ENCODE measurements at places on chromosomes 12 and 14.
A peak's percentile ranks its signal among the peaks of the same experiment; 100 is the strongest.

DNA sequence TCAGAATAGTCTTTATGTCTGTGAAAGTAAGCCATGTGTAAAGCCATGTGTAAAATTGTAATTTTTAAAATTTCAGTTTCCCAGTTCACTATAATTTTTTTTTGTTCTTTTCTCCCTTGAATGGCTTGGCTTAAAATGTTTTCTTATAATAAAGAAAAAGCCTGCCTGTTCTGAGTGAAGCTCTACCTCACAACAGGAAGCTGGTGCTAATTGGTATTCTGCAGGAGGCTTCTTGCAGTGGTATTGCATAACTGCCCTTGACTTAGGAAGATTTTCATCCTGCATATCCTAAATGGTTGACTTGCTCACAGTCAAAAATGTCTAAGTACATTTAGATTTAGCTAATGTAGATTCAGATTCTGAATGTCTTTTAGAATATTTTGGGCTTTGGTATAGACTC is 49.5 kb downstream of the ATP2A2 start:
- no peak for DNase-seq
- H3K36me3 ChIP-seq = peaks cover 7% of the 10 kb centered on the region
- no peak overlapping the region for H3K4me3 ChIP-seq

- H3K4me1 ChIP-seq = no peaks in the 10 kb centered on the region
- DNase-seq = no peak
- H3K4me3 ChIP-seq = no peak overlapping the region
- no peak overlapping the region for H3K27ac ChIP-seq
- H3K36me3 ChIP-seq = no peaks in the 10 kb centered on the region
These were observed 60.2 kb downstream of the RIMBP2 start for GRCh38 chr12:130655881-130656280.

GRCh38 chr12:78146365-78146772 is 315.7 kb downstream of the NAV3 start:
- H3K4me1 ChIP-seq = no peaks in the 10 kb centered on the region
- no peak overlapping the region for H3K27ac ChIP-seq
- DNase-seq = no peak
- H3K36me3 ChIP-seq = no peaks in the 10 kb centered on the region
- no peak overlapping the region for H3K4me3 ChIP-seq

- no peak overlapping the region for H3K4me3 ChIP-seq
- peaks cover 48% of the 10 kb centered on the region for H3K4me1 ChIP-seq
- H3K27ac ChIP-seq = peak overlapping the region; percentile 65
- no peak for DNase-seq
- no peaks in the 10 kb centered on the region for H3K27me3 ChIP-seq
These were observed 78.4 kb upstream of the PARP11 start for GRCh38 chr12:3951380-3952135.

DNA sequence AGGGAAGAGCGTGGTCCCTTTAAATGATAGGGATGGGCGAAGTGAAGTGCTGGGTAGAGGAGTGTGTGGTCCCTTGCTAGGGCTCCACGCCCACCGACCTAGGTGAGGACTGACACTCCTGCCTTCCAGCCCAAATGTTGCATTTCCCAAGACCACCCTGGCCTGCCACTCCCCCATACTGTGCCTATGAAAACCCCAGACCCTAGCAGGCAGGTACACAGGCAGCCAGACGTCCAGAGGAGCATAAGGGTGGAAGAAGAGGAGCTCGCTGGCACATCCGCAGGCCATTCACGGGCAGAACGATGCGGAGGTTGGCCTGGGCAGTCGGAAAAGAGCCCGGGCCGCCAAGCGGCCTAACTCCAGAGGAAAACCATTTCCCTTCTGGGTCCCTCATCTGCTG is 817 bp upstream of the IPO8 start:
- no peak overlapping the region for H3K27ac ChIP-seq
- no peaks in the 10 kb centered on the region for H3K36me3 ChIP-seq
- no peaks in the 10 kb centered on the region for H3K27me3 ChIP-seq
- no peak overlapping the region for H3K4me3 ChIP-seq
- DNase-seq = no peak

- peaks cover 14% of the 10 kb centered on the region for H3K27me3 ChIP-seq
- DNase-seq = no peak
- H3K4me3 ChIP-seq = no peak overlapping the region
- no peaks in the 10 kb centered on the region for H3K36me3 ChIP-seq
These were observed 19.1 kb upstream of the FZD10 start for GRCh38 chr12:130143136-130143535.

- no peak for DNase-seq
- H3K36me3 ChIP-seq = no peaks in the 10 kb centered on the region
- H3K27ac ChIP-seq = no peak overlapping the region
- no peaks in the 10 kb centered on the region for H3K4me1 ChIP-seq
- H3K27me3 ChIP-seq = no peaks in the 10 kb centered on the region
These were observed 1196.3 kb upstream of the TMEM132C start for GRCh38 chr12:127070515-127071157.

DNA sequence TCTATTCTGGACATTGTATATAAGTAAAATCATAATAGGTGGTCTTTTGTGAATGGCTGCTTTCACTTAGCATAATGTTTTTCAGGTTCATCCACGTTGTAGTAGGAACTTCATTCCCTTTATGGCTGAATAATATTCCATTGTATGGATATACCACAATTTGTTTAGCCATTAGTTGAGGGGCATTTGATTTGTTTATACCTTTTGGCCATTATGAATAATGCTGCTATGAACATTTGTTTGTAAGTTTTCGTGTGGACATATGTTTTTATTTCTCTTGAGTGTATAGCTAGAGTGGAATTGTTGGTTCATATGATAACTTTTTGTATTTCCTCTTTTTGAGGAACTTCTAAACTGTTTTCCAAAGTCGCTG is 123.3 kb downstream of the TTLL5 start:
- peaks cover 9% of the 10 kb centered on the region for H3K36me3 ChIP-seq
- no peaks in the 10 kb centered on the region for H3K4me1 ChIP-seq
- H3K27ac ChIP-seq = no peak overlapping the region
- H3K4me3 ChIP-seq = no peak overlapping the region
- no peaks in the 10 kb centered on the region for H3K27me3 ChIP-seq

DNA sequence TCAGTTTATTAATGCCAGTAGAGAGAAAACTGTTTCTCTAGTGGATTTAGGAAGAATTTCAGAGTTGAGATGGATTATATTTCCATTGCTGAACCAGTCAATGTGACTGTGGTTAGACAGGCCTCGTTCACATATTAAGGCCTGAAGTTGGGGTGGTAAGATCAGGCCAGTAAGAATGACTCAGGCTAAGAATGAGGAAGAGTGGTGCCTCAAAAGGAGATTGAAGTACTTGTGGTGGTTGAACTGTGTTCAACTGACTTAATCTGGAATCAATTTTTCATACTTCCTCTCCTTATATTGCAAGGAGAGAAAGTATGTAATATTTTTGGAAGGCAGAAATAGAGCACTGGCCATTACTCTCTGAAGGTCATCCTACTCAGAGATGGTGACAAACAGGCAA is 37.8 kb upstream of the ATF7IP start:
- no peaks in the 10 kb centered on the region for H3K36me3 ChIP-seq
- no peaks in the 10 kb centered on the region for H3K27me3 ChIP-seq
- H3K4me3 ChIP-seq = no peak overlapping the region
- no peaks in the 10 kb centered on the region for H3K4me1 ChIP-seq

- no peak overlapping the region for H3K4me3 ChIP-seq
- no peaks in the 10 kb centered on the region for H3K4me1 ChIP-seq
- no peak for DNase-seq
- no peaks in the 10 kb centered on the region for H3K36me3 ChIP-seq
- H3K27me3 ChIP-seq = peaks cover 11% of the 10 kb centered on the region
- H3K27ac ChIP-seq = no peak overlapping the region
These were observed 315.8 kb downstream of the RGS6 start for GRCh38 chr14:72247896-72248465.

- no peaks in the 10 kb centered on the region for H3K4me1 ChIP-seq
- H3K36me3 ChIP-seq = peaks cover 71% of the 10 kb centered on the region
- no peak for DNase-seq
- H3K4me3 ChIP-seq = no peak overlapping the region
These were observed 49.0 kb downstream of the AREL1 start for GRCh38 chr14:74663884-74664283.

DNA sequence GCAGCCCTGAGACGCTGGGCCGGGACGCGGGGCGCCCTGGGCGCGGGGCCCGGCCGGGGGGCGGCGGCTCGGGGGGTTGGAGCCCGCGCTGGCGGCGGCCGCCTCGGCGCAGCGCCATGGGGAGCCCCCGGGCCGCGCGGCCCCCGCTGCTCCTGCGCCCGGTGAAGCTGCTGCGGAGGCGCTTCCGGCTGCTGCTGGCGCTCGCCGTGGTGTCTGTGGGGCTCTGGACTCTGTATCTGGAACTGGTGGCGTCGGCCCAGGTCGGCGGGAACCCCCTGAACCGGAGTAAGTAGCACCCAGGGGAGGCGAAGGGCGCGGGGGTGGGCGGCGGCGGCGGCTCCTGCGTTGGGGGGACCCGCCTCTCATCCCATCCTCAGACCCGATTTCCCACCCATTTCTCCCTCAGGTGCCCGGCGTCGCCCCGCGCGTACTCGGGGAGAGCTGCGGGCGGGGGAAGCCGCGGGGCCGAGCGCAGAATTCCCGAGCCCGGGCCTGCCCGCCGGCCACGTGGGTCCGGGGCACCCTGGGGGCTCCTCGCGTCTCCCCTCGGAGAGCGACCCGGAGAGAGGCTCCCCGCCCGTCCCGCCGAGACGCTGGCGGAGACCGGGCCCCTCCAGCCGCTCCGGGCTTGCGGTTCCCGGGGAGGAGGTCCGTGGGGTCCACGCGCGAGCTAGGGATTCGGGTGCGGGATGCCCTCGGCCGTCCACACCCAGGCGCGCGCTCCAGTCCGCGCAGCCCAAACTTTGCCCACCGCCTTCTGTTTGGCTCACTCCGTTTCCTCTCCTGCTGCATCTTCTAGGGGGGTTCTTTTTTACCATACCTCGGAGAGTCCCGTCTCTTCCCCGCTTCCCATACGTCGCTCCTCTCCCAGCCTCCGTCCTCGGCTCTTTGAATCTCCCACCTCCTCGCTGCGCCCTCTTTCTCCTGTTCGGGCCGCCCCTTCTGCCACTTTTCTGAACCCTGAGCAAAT is 807 bp downstream of the B4GALNT3 start:
- H3K27me3 ChIP-seq = peaks cover 2% of the 10 kb centered on the region
- H3K4me3 ChIP-seq = peak overlapping the region; percentile 27
- peak; percentile 52 for DNase-seq
- no peak overlapping the region for H3K27ac ChIP-seq
- no peaks in the 10 kb centered on the region for H3K36me3 ChIP-seq
- H3K4me1 ChIP-seq = no peaks in the 10 kb centered on the region

- H3K27ac ChIP-seq = no peak overlapping the region
- no peak for DNase-seq
- H3K4me3 ChIP-seq = no peak overlapping the region
These were observed 34.5 kb upstream of the NFYB start for GRCh38 chr12:104172570-104172947.

GRCh38 chr14:50736932-50737419 is 68.9 kb upstream of the SAV1 start:
- no peak for DNase-seq
- H3K27ac ChIP-seq = peak overlapping the region; percentile 34
- no peaks in the 10 kb centered on the region for H3K27me3 ChIP-seq

DNA sequence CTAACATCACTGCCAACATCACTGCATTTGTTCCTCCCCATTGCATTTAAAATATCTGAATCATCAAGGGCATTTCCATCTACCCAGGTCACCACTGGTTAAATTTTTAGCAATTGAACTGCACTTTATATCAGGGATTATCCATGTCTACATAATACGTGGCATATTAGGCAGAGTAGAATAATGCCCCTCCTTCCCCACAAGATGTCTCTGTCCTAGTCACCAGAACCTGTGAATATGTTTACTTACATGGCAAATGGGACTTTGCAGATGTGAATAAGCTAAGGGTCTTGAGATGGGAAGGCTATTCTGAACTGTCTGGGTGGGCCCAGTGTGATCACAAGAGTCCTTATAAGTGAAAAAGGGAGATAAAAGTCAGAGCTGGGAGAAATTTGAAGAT is 181.7 kb upstream of the ARID2 start:
- no peak for DNase-seq
- no peaks in the 10 kb centered on the region for H3K4me1 ChIP-seq
- no peak overlapping the region for H3K4me3 ChIP-seq

DNA sequence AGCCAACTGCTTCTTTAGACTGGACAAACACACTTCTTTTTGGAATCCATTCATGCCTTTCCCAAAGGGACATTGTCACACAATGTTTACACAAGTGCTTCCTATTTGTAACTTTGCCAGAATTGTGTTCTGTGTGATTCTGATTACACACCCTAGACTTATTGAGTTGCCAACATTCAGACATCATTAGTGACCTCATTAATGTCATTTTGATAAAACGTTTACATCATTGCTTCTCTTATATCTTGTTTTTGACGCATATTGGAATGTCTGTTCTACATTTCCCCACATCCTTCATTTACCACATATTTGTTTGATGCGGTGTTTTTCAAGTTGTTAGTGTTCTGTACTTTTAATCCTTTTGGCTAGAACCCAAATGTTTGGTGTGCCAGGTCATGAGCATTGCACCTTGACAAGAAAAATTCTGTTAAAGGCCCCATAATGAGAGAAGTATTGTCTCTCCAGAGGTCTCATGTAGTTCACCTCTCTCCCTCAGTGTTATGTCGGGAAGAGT is 305.5 kb downstream of the AEBP2 start:
- H3K4me3 ChIP-seq = no peak overlapping the region
- H3K4me1 ChIP-seq = no peaks in the 10 kb centered on the region
- no peaks in the 10 kb centered on the region for H3K36me3 ChIP-seq
- H3K27ac ChIP-seq = no peak overlapping the region

DNA sequence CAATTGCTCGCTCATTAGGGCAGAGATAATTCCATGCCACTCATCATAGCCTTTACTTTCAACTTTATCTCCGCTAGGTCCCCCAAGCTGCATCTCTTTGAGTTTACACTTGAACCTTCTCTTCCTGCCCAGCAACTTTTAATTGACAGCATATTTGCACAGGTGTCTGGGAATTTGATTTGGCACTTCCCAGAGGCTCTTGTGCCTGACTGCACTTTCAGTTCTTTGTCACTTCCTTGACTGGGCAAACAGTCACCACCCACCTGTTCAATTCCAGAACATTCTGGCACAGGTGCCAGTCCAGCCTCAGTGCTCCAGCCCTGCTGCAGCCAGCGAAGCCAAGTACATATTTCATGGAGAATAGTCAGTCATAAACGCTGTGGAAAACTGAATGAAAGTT is 110.1 kb upstream of the LRIG3 start:
- no peaks in the 10 kb centered on the region for H3K4me1 ChIP-seq
- no peak overlapping the region for H3K4me3 ChIP-seq
- H3K27ac ChIP-seq = no peak overlapping the region
- no peak for DNase-seq
- H3K36me3 ChIP-seq = no peaks in the 10 kb centered on the region

- H3K4me1 ChIP-seq = no peaks in the 10 kb centered on the region
- DNase-seq = peak; percentile 39
- H3K27ac ChIP-seq = no peak overlapping the region
- H3K36me3 ChIP-seq = no peaks in the 10 kb centered on the region
- H3K27me3 ChIP-seq = peaks cover 3% of the 10 kb centered on the region
These were observed 54.4 kb downstream of the E2F7 start for GRCh38 chr12:77010691-77011548.

DNA sequence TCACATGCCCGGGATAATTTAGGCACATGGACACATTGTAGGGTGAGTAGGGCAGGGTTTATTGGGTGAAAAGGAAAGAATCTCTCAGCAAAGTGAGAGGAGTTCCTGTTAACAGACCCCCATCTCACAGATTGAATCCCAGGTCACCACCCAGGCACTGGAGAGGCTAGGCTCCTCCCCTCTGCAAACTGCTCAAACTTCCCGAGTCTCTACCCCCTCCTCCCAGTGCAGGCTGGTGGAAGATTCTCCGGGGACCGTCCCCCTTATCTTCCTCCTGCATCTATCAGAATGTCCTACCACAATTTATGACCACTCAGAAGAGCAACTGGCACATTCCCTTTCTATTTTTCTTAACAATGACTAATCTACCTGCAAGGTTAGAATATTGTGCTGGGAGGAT is 126.0 kb downstream of the NTF3 start:
- no peak for DNase-seq
- H3K4me3 ChIP-seq = no peak overlapping the region
- no peaks in the 10 kb centered on the region for H3K4me1 ChIP-seq
- H3K27ac ChIP-seq = no peak overlapping the region
- no peaks in the 10 kb centered on the region for H3K27me3 ChIP-seq
- no peaks in the 10 kb centered on the region for H3K36me3 ChIP-seq
